ENCODE measurements at places on chromosomes 7 and 10.
A peak's percentile ranks its signal among the peaks of the same experiment; 100 is the strongest.

DNA sequence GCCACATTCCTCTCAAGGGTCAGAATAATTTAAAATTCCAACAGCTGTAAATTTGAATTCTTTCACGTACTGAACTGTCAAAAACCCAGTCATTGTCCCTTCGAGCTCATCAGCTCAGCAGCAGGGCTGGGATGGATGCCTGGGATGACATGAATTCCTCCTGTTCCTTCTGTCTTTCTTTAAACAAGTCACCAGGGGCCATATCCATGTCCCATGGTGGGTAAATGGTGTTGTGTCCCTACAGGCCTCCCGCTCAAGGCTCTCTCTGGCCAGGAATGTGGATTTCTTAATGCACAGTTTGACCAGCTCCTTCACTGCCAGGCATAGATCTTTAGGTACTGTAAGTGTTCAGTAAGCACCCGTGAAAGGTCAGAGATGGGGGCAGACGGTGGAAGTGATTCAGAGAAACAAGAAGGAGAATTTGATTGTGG, 13.8 kb upstream of the TECPR1 start:
- DNase-seq = no peak

GRCh38 chr10:58311026-58311425, 23.8 kb upstream of the UBE2D1 start:
- DNase-seq = no peak

DNA sequence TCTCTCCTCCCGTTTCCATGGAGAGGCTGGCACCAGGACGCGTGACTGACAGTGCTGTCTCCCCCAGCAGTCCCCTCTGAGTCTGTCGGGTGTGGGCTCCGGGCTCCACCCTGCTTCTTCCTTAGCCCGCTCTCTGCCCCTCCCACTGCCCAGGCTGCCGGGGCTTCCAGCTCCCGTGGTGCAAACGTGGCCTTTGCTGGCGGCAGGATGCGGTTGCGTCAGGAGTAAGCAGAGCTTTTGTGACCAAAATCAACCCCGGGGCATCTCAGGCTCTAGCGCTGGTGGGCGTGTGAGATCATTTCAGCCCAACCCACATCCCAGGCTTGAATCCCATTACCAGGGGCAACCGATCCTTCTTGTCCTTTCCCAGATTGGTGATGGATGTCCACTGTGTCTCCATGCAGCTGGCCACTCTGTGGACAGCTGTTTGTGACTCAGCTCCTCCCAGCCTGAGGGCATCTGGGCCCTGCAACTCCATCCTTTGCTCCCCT, 28.2 kb downstream of the PTPRE start:
- no peak for DNase-seq

GRCh38 chr7:124667312-124668153, 98.1 kb downstream of the GPR37 start:
- DNase-seq = no peak

DNA sequence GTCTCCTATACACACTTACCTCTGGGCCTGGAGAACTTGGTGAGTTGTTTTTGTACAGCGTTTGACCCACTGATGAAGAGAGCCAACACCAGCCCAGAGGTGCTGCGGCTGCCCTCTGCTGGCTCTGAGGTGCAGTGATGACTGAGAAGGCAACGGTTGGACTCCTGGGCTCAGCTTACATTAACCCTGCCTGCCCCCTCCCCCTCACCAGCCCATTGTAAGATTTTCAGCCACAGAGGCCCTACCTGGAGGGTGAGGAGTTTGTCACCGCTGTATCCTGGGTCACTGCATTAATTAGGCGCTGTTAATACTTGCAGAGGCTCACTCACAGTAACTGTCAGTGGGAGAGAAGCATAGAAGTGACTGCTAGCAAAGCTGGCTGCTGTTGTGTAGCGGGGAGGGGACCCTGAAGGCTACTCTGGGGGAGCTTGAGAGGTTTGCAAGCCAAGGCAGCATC, 19.0 kb upstream of the ANKRD2 start:
- peak; percentile 46 for DNase-seq

DNA sequence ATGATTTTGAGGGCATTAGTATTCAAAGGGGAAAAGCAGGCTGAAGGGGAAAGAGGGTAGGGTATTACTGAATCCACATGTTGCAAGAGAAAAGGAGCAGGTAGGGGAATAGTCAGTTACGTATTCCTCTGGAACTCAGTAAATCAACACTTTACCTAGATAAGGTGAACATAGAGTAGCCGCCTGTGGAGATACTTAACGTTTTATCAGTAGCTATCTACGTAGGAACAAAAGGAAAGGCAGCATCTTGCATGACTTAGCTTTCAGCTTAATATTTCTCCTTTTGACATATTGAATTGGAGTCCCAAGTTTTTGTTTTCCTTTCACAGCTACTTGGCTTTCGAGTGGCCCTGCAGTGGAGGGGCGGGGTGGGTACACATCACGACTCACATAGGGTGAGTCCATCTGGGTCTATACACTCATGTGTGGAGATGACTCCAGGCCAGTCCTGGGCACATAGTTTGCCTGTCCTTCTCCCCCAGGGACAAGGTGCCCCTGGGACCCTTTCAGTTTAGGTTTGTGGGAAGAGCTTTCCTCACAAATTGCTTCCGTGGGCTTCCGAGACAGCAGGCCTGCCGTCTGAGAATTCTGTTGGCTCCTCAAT, 48.1 kb downstream of the CCNY start:
- no peak for DNase-seq

GRCh38 chr7:72099784-72100183, 312.4 kb downstream of the CALN1 start:
- no peak for DNase-seq

DNA sequence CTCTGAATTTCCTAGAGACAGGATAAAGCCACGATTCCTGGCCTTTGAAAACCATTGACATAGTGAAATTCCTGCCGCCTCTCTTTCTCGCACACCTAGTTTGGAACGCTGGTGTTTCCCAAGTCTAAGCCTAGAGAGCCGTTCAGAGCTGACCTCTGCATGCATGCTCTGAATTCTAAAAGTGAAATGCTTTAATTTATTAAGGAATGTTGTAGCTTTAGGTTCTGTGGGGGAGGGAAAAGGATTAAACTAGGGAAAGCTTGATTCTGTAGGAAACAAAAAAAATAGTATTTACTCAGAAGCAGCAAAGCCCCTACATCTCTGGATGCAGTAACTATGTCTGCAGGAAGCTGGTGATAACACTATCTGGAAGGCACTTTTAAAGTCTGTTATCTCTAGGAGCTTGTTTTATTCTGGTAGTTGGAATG, 27.3 kb downstream of the PFKP start:
- no peak for DNase-seq

GRCh38 chr7:91168871-91169829, 95.1 kb upstream of the FZD1 start:
- DNase-seq = no peak

DNA sequence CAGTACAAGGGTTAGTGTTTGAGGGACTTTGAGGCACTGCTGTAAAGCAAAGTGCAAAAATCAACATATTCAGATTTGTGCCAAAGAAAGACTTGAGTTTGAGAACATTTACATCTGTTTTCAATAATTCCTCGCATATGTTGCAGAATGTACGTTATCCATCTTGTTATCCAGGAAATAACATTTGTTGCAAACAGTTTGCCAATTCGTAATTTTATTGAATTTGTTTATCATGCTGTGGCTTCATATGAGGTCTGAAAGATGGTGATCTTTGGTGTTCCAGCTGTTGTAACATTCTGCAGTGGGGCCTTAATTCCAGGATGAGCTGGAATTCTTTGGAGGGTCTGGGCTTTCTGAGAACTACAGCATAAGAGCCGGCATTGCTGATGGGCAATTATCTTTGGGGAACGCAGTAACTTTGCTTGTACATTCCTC, 396.2 kb downstream of the LRMDA start:
- no peak for DNase-seq

- no peak for DNase-seq
Measured at GRCh38 chr10:132904814-132905649, 37.3 kb downstream of the CFAP46 start.

DNA sequence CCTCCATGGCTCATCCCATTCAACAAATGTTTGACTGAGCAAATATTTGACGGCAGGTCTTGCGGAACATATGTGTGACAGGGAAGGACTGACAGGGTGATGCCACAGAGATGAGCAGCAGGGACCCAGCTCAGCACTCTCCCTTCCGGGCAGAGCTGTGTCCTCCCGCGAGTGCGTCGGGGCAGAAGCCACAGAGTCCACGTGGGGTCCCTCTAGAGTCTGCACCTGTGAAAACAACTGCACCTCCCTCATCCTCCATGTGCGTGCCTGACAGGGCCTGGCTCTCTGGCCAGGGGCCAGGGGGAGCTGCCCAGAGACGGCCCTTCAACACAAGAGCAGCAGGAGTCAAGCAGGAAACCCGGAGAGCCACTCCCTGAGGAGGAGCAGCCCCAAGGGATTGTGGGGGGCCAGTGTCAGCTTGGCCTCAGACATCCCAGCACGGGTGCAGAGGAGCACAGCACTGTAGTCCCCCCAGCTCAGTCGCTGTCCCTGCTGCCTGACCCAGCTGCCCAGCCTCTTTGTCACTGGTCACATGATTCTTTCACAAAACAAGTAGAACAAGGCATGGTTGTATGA, 83.6 kb upstream of the TMEM72 start:
- no peak for DNase-seq

GRCh38 chr7:27115221-27116026, 12.9 kb upstream of the HOXA2 start:
- no peak for DNase-seq

- peak; percentile 47 for DNase-seq
Measured at GRCh38 chr7:2521952-2522591, 2.5 kb downstream of the LFNG start.

GRCh38 chr7:151382079-151382885, 27.6 kb downstream of the WDR86 start:
- no peak for DNase-seq

- no peak for DNase-seq
Measured at GRCh38 chr10:7811000-7811399, 7.3 kb upstream of the TAF3 start.

DNA sequence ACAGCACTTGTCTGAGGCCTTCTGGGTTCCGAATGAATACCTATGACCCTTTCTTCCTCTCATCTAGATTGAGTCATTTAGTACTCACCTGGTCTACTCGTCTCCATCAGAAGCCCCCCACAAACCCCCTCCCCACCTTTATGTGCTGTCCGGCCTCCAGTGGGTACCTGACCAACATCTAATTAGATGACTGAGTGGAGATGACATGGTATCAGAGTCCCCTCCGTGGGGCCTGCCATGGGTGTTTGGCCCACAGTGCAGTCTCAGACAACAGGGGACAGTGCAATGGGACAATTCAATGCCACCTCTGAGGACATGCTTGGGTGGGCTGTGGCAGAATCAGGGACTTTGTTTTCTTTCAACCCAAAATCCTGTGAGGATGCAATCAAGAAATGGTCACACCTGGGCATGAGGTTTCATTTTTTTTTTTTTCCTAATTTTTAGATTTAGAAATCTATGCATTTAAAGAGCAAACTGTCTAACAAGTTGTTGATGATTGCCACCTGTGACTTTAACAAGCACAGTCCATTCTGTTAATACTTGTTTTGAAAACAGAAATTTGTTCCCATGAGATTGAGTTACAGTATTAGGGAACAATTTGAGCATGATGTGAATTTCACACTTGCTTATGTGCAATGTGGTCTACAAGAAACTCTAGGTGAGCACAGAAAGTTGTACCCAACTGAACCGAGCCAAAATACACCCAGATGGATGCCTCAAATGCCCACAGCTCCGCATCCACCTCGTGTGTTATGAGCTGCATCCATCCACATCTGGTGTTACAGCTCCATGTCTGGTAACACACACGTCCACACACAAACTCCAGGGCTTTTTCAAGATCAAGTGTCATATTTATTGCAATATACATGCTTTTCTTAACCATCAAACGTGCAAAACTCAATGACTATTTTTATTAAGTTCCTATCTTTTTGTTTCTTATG, 27.5 kb downstream of the GPRIN2 start:
- no peak for DNase-seq

- no peak for DNase-seq
Measured at GRCh38 chr10:12577610-12578009, 228.3 kb downstream of the CAMK1D start.

DNA sequence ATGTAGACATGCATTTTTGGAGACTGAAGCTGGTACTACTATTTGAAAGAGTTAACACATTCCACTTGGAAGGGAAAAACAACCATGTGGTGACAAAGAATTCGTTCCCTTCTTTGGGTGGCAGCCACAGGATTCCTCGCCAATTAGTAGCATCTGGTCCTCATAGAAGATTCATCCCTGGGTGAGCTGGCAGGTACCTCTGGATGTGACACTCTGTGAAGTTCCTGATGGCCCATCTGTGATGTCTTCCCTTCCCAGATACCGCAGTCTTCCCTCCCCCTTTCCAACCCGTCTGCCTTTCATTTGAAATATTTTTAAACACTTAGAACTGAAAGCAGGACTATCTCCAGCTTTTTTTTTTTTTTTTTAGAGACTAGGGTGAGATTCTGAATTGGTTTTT, 569.5 kb downstream of the TYW1 start:
- no peak for DNase-seq

DNA sequence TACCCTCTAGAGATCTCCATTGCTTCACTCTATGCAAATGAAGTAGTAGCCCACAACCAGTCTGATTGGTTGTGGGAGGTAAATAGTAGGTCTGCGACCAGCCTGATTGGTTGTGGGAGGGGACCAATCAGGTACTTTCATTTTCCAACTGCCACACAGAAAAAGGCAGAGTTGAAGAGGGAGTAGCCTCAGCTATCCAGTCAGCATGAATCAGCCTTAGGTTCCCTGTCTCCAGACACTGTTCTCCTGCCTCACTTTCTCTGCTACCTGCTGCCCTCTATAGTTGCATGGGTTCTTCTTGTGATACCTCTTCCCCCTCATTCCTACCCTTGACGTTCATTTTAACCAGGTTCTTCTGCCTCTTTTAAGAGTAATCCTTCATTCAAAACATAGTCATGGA, 114.5 kb upstream of the LYZL1 start:
- DNase-seq = no peak

GRCh38 chr10:117322260-117322659, 53.0 kb downstream of the PDZD8 start:
- no peak for DNase-seq

GRCh38 chr7:138021889-138022288, 20.0 kb upstream of the CREB3L2 start:
- DNase-seq = no peak

DNA sequence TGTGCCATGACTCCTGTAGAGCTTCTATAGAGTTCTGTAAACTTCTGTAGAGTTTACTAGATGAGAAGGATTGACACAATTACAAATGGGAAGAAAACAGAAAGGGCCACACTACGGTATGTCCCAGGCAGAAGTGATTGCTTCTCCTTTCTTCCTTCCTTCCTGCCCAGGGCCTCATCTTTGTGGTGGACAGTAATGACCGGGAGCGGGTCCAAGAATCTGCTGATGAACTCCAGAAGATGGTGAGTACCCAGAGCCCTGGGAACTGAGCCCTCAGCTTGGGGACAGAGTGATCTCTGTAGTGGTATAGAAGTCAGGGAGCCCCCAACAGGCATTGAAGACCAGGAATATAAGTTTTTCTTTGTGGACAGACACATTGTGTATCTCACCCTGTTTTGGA, 1.7 kb downstream of the ARF5 start:
- DNase-seq = no peak

- DNase-seq = no peak
Measured at GRCh38 chr10:60937022-60937421, 7.0 kb downstream of the RHOBTB1 start.
